ENCODE measurements at places on chromosomes 2 and 18.

- DNase-seq: no peak
These were observed 211.6 kb upstream of the TNP1 start for GRCh38 chr2:217071416-217071815.

GRCh38 chr2:96967961-96968360, 18.4 kb downstream of the FAM178B start:
- DNase-seq: no peak

DNA sequence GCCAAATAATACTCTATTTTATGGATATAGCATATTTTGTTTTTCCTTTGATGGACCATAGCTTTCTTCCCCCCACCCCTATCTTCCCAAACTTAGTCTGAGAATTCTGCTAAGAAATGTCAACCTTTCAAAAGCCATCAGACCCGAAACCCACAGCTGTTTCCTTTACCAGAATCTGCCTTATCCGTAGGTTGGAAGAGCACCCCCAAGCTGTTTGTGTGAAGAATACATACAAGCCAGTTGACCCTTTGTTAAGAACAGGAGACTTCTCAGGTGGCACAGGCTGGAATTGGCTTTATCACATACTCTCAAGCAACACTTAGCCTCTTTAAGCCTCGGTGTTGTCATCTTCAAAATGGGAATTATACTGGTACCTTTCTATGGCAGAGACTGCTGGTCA, 135.1 kb downstream of the ACTR3 start:
- DNase-seq: no peak

GRCh38 chr2:61898810-61899209, 6.7 kb upstream of the COMMD1 start:
- DNase-seq: peak; percentile 4

GRCh38 chr2:109030870-109031475, 42.0 kb upstream of the EDAR start:
- DNase-seq: no peak

DNA sequence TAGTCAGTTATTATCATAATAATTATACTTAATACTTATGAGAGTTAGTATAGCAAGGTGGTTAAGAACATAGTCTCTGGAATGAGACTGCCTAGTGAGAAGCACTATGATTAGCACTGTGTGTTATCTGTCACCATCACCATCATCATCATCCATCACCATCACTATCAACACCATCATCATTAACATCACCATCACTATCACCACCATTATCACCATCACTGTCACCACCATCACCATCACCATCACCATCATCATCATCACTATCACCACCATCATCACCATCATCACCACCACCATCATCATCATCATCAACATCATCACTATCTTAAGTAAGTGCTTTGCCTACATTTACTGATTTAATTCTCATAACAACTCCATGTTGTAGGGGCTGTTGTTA, 39.6 kb downstream of the SRSF7 start:
- DNase-seq: no peak

- no peak for DNase-seq
These were observed 1.9 kb downstream of the GALNT5 start for GRCh38 chr2:157259386-157259785.

GRCh38 chr2:158926478-158926948, 41.9 kb upstream of the TANC1 start:
- DNase-seq: no peak

GRCh38 chr18:64659196-64659595, 510.3 kb upstream of the LINC00305 start:
- DNase-seq: peak; percentile 76

DNA sequence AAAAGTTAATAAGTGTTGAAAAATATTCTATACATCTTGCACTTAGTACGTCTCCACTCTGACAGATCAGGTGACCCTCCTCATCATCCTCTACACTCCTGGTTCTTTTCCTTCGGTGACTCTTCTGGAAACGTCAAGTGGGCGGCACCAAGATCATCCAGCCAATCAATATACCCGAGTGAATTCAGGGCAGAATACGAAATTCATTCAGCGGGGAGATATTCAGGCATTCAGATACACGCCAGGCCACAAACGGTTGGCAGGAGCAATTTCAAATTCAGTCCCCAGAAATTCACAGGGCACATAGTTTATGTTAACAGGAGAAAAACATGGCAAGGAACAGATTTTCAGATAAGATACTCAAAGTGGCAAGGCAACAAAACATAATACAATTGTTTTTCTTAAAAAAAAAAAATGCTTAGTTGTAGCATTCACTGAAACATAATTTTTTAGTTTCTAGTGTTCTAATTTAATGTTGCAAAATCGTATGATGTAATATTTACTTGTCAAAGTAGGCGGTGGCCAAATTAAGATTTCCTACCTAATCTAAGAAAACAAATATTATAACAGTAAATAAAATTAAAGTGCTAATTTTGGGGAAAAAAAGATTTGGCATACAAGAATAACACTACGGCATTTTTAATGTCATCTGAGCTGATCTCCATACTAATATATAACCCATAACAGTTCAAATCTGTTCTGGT, 4.2 kb downstream of the CLK1 start:
- no peak for DNase-seq

GRCh38 chr2:45699032-45699658, 47.7 kb downstream of the PRKCE start:
- DNase-seq: no peak

DNA sequence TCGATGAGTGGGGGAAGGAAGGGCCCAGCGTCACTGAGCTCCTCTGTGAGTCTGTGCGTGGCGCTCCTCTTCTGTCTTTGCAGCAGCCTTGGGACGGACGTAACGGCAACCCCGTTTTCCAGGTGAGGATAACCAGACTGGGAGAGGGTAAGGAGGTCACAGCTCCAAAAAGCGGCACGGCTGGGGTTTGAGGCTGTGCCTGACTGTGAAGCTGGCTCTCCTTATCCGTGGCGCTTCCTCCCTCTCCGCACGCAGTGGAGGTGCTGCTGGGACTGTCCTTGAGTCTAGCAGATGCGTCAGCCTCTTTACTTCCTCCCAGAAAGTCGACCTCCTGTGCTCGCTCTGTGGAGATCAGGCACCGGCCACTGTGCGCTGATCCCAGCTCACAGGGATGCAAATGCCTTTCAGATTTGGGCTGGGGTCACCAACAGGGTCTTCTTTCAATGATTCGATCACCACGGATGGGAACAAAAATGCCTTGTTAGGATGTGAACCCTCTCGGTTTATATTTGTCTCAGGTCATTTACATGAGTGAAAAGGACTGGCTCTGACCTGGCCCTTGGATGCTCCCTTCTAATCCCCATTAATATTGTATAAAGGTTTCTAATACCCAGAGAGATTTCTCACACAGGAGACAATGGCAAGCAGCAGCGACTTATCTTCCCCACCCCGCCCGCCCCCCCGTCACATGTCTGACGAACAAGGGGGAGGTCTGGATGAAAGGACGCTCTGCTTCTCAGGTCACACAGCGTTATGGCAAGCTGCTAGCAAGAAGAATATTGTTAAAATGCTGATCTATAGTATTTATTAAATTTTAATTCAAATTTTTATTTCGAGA, 30.1 kb upstream of the E2F6 start:
- peak; percentile 85 for DNase-seq

DNA sequence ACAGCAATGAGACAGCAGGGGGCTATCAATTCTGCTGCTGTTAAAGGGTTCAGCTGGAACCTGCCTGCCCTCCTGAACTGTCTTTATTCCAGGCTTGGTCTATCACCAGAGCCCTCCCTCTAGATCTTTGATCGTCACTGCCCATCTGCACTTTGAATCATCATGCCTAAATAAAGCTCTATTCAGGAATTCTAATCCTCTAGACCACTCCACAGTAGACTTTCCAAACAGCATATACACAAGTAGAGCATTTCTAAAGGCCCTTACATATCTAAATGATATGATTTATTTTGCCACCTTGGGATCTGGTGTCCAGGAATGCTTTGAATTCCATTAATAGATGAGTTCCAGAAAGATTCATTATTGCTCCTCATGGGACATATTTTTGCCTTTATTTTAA, 542.1 kb upstream of the SYT4 start:
- no peak for DNase-seq

- DNase-seq: no peak
These were observed 115.2 kb upstream of the ARL5A start for GRCh38 chr2:151943461-151943860.
